IMR-90 (cell line): ENCODE measurements at places on chromosomes 4 and X.

- peak; percentile 91 for DNase-seq
These were observed 56.5 kb downstream of the FBXL5 start for GRCh38 chr4:15598644-15599043.

DNA sequence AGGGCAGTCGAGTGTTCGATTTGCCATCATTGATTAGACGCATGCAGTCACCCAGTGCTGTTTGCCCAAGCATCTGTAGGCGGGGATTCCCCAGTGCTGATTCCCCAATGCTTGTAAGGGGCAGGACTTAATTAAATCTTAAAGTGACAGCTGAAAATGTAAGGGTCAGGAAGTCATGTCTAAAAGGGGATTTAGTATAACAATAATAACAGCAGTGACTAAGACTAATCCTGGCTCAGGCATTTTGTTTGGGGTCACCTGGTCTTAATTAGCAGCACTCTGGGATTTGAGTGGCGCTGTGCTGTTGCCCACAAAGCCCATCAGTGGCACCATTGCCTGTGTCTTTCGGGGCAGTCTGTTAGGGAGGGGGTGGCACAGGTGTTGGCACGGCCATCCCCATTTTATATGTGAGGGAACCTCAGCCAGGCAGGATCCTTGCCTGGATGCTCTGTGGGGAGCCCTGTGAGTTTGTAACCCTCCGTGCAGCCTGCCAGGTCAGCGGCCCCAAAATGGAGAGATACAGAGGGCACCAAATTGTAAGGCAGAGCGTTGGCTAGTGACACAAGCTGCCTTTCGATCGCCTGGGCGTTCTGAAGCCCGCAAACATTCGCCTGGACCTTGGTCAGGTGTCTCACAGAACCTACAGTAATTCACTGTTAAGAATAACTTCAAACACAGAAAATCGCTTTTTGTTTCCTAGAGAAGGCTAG is 146.7 kb downstream of the TBL1X start:
- DNase-seq: no peak

- no peak for DNase-seq
These were observed 133.3 kb downstream of the CPZ start for GRCh38 chr4:8725845-8726244.

- peak; percentile 48 for DNase-seq
These were observed 568 bp downstream of the CHST7 start for GRCh38 chrX:46573892-46574773.

DNA sequence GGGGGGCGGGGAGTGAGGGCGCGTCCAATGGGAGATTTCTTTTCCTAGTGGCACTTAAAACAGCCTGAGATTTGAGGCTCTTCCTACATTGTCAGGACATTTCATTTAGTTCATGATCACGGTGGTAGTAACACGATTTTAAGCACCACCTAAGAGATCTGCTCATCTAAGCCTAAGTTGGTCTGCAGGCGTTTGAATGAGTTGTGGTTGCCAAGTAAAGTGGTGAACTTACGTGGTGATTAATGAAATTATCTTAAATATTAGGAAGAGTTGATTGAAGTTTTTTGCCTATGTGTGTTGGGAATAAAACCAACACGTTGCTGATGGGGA is 1.1 kb downstream of the HTT start:
- no peak for DNase-seq

DNA sequence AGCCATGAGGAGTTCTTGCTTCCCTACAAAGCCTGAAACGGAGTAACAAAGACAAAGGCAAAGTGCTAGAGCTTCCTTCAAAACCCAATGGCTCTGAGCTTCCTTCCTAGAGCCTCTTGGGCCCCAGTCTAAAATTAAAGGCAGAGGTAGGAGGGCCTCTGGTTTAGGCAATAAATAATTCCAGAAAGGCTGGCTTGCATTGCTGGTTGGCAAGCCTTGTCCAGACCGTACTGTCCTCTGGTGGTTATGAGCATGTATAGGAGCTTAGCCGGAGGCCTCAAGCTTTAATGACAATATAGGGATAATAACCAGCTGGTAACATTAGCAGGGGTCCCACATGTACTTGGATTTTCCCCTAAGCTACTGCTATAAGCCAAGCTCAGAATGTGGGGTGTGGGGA is 237.3 kb downstream of the AR start:
- no peak for DNase-seq

DNA sequence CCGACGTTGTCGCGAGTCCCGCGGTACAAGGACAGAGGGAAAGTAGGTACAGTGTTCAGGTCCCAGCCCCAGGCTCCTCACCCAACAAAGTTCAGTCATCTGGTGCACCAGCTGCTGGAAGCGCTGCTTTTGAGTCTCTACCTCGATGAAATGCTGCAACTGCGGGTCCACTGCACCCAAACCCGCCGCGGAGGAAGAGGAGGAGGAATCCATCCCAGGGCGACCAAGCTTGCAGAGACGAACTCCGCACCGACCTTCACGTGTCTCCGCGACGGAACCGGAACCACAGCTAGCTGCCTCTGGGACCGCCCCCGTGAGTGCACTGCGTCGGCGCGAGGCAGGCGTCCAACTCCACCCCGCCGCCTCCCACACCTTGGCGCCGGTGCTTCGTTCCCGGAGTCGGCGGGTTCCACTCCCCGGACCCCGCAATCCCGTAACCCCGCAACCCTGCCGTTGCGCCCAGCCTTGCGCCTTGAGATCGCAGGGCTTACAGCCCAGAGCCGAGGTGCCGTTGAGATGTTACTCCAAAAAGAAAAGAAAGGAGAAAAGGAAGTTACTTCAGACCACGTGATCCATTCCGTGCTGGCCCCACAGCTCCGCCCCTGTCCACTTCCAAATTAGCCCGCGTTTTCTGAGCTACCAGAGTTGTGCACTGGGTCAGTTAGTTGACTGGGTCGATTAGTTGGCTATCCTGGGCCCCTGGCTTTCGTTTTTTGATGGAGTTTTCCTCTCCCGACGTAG is at the start of gene TIMM8A:
TSS of gene TIMM8A (minus strand) at position 291 of the 741 bp plus-strand sequence. CDS start at position 213, 78 bp downstream.
- DNase-seq: peak; percentile 60

GRCh38 chr4:139146926-139147629 is 29.9 kb downstream of the ELF2 start:
- no peak for DNase-seq

DNA sequence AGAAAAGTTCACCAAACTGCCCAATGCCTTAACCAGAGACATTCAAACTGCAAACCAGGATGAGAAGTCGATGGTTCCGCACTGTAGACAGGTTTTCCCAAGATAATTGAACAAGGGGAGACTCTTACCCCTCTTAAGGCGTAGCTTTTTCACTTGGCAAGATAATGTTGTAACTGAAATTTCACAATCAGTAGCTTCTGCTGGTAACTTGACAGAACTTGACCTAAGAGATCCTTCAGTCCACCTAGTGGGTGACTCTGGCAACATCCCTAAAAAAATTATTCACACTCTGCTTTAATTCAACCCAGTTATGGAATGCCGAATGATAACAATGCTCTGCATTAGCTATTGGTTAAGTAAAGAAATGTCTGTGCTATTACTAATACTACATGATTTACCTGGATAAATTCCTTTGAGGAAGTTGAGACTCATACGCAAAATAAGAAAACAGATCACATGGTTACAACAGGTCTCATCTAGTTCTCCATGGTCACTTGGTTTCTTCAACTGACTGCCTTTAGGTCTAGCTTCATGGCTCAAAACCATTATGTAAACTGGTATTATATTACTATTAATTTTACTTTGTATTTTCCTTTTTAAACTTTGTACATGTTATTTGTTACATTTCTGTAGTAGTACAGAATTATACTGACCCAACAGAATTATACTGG is 9.1 kb downstream of the ELF2 start:
- peak; percentile 68 for DNase-seq

- no peak for DNase-seq
These were observed 7.9 kb downstream of the HUWE1 start for GRCh38 chrX:53678667-53679066.

GRCh38 chrX:7139202-7140081 is 8.1 kb upstream of the STS start:
- DNase-seq: peak; percentile 92

DNA sequence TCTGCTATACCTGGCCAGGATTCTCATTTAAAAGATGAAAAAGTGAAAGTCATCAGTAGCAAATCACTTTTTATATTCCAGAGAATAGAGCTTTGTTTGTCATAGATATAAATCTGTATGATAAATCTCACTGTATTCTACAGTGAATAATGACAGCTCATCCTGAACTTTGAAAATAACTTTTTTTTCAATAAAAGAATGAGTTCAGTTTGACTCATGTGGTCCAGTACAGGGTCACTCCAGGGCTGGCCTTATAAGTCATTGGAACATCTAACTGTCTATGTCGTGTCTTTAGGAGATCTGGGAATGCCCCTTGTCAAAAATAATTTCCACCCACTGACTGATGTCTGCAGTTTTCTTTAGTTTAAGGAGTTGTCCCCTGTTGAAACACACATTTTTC is 18.5 kb upstream of the CXCL8 start:
- peak; percentile 33 for DNase-seq
